ENCODE measurements at places on chromosomes 7 and 10.

DNA sequence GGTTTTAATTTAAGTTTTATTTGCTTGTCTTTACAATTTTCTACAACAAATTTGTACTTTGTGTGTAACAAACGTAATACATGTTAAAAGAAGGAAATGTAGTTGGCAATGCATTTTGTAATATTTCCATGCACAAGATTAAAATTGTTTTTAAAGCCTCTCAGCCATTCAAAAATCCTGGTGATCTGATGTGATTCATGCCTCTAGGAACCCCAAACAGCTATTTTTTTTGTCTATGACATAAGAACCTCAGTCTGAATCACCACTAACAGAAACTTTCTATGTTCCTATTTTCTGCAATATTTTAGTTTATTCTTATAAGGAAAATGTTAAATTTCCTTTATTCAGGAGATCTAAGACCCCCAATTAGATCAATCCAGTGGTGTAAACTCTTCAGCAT is 183.1 kb upstream of the YAE1 start:
- no peak for DNase-seq

DNA sequence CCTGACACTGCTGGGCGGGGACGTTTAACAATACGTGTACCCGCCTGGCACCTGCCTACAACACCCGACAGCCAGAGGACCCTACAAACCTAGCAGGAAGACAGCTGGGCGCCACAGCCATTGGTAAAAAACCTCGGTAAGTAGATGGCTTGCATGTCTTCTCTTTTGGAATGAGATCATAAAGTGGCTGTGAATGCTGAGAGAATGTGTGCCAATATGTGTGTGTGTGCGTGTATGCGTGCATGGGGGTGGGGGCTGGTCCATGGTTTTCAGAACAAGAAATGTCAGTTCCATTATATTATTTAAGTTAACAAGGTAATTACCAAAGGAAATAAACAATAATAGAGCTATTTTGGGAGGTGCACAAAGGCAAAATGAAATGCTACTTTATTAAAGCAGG is 39.2 kb downstream of the PAPOLB start:
- DNase-seq: no peak

GRCh38 chr7:17408245-17408903 is 109.9 kb downstream of the AHR start:
- DNase-seq: no peak

GRCh38 chr7:90250601-90251303 is 5.8 kb downstream of the CFAP69 start:
- DNase-seq: no peak

DNA sequence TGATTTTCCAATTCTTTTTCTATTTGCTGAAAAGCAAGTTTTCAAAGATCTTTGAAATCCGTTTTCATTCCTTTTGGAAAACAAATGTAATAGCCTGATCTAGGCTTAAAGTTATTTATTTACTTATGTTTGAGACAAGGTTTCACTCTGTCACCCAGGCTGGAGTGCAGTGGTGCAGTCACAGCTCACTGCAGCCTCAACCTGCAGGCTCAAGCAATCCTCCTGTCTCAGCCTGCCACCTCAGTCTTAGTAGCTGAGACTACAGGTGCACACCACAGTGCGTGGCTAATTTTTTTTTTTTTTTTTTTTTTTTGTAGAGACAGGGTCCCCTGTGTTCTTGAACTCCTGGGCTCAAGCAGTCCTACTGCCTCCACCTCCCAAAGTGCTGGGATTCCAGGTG is 4.6 kb downstream of the ST7 start:
- DNase-seq: no peak

- no peak for DNase-seq
These were observed 38.0 kb upstream of the RTKN2 start for GRCh38 chr10:62306663-62307062.

DNA sequence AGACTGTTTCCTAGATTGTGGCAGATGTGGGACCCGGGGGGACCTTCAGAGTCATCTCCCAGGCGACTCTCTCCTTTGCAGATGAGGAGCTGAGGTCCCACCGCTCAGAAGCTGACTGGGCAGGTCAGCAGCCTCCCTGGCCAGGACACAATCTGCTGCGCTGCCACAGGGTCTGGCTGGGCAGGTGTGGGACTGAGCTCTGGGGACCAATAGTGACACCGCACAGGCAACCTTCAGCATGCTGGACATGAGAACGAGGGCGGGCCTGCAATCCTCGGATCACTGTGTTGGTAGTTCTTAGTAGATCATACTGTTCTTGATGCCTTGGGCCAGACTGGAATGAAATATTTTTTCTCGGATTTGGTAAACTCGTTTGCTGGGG is 20.5 kb upstream of the CRYGN start:
- DNase-seq: no peak

DNA sequence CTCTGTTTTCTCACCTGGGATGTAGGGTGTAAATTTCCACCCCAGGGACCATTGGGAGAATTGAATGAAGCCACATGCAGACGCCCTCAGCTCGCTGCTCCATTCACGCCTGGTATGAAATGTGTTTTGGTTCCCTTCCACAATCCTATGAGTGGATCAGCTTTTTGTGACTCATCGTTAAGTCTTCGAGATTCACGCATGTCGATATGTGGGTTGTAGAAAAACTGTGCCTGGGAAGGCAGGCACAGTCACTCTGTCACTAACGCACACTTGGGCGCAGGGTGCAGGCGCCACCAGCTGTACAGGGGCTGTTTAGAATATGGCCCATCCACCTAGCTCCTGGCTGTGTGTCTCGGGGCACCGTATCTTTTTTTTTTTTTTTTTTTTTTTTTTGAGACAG is 64.2 kb upstream of the SH2B2 start:
- no peak for DNase-seq

DNA sequence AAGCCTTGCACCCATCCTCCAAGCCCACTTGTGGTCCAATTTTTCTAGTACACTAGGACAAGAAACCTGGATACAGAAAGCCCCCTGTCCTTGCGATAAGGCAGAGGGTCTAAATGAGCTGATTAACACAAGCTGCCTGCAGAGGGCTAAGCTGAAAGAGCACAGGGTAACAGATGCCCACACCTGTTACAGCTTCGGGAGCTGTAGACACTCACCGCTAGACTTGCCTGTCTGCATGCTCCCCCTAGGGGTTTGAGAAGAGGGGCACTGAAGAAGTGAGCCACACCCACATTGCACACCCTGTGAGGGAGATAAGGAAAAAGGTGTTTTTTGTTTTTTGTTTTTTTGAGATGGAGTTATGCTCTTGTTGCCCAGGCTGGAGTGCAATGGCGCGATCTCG is 386.5 kb upstream of the AUTS2 start:
- DNase-seq: no peak

DNA sequence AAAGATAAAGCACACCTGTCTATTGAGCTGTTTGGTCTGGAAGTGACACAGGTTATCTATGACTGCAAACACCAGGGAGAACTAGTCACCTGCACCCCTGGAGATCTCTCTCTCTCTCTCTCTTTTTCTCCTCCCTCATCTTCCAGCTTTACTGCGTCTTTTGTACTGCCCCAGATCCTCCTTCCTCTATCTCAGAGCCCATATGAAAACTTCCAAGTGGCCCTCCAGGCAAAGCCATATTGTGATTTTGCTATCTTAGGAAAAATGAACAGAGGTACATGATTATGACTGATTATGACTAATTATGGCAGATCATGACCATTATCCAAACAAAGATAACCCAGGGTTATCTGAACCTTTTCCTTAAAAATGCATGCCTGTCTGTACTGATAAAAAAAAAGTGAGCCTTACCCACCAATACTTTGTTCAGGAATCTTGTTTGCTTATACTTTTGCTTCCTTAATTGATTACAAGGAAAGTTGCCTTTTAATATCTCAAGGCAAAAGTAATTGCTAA is 12.6 kb upstream of the EPHB6 start:
- no peak for DNase-seq

Data from activated T-cell treated with anti-CD3 and anti-CD28 coated beads, Interleukin-2, amount 50 U/mL, for 4 hours (primary cell).